MCF 10A (cell line): ENCODE measurements at places on chromosomes 2 and 18.

GRCh38 chr2:239358062-239358754 is 42.6 kb downstream of the HDAC4 start:
- DNase-seq: no peak

- no peak for DNase-seq
These were observed 24.1 kb upstream of the RABL2A start for GRCh38 chr2:113602869-113603466.

- DNase-seq: peak; percentile 23
These were observed 155.7 kb downstream of the RDH14 start for GRCh38 chr2:18404708-18405107.

DNA sequence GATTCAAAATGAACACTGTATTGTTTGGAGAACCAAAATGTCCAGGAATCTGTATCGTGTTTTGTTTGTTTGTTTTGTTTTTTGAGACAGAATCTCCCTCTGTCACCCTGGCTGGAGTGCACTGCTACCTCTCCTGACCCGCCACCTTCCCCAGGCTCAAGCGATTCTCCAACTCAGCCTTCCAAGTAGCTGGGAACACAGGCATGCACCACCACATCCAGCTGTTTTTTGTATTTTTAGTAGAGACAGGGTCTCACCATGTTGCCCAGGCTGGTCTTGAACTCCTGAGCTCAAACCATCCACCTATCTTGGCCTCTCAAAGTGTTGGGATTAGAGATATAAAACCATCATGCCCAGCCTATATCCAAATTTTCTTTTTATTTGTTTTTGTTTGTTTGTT is 74.6 kb downstream of the KYNU start:
- DNase-seq: no peak

- DNase-seq: no peak
These were observed 136.1 kb downstream of the EXOC6B start for GRCh38 chr2:72689579-72690195.

DNA sequence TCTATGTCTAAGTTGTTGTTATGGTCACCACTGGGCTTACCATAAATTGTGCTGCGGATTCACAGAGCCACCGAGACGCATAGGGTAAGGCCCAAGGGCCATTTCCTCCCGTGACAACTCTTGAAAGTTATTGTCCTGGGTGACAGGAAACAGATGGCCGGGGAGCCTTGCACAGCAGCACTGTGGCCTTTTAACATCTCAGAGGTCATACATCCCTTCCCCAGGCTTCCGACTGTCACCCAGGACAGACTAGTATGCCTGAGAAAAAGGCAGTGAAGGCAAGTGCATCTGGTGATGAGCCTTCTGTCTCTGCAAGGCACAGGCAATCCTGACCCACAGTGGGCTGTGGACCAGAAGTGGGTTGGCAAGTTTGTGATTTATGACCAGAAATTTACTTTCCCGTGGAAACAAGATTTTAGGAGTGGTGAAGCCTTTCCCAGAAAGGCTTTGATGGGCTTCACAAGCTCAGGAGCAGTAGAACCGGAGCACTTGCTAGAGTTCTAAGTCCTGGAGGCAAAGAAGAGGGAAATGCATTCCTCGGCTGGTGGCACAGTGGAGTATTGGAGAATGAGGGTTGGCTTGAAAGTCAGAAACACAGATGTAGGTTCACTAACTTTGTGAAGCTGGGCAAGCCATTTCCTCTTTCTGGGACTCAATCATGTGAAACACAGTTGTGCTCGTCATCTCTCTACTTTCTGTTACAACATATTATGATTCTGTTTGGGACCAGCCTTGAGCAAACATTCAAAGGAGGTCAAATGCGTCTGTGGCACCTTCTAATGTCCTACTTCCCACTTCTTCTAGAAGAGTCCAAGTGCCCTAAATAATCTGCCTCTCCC is 2.0 kb upstream of the CAPN14 start:
- DNase-seq: no peak

DNA sequence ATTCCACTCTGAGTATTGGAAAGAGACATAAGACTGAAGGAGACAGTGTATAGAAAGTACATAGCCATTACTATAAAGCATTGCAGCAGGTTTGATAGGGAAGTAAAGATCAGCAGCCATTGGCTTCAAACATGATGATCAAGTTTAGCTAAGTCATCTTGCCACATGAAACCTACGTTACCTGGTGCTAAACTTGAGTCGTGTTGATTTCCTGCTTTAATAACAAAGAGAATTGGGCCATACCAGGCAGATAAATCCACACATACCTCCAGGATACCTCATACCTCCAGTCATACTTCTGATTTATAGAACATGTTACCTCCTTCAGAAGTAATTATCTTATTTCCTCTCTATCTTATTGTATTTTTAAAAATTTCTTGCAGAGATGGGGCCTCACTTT is 10.3 kb upstream of the KYNU start:
- no peak for DNase-seq

GRCh38 chr18:39414009-39414700 is 1848.6 kb upstream of the CELF4 start:
- peak; percentile 83 for DNase-seq

DNA sequence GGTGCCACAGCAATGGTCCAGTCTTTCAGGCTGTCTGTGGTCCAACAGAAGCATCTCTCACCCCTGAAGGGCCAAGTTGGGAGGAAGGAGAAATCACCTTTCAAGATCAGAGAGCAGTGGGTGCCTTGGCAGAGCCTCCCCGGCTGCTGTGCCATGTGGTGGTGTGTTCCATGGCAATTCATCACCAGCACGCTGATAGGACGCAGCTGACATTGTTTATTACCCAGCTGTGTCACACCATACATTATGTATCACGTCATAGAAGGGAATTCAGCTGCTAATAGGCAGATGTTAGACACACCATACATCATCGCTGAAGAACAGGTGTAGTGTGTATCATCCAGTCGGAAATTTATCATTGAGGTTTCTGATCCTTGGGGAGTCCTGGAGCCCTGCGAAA is 29.6 kb upstream of the RPL31 start:
- DNase-seq: no peak
